SK-N-DZ (cell line): ENCODE measurements at places on chromosomes 1 and 21.

- no peak for DNase-seq
Observed at GRCh38 chr1:153344718-153345025, 4.0 kb downstream of the PGLYRP4 start.

DNA sequence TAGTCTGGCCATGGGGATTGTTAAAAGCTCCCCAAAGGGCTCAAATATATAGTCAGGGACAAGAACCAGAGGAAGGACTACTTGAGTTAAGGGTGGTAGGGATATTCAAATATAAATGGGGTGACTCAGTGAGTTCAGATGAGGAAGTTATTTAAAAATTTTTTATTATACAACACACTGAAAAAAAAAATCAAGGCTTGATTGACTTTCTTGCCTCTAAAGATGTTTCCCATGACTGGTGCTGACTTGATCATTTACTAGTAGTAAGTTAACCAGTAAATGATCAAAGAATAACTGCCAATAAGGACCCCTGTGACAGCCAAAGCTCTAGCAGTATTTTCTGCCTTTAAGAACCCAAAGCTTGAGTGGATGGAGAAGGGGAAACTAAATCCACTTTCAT is 357.6 kb upstream of the NR5A2 start:
- DNase-seq, result no peak

DNA sequence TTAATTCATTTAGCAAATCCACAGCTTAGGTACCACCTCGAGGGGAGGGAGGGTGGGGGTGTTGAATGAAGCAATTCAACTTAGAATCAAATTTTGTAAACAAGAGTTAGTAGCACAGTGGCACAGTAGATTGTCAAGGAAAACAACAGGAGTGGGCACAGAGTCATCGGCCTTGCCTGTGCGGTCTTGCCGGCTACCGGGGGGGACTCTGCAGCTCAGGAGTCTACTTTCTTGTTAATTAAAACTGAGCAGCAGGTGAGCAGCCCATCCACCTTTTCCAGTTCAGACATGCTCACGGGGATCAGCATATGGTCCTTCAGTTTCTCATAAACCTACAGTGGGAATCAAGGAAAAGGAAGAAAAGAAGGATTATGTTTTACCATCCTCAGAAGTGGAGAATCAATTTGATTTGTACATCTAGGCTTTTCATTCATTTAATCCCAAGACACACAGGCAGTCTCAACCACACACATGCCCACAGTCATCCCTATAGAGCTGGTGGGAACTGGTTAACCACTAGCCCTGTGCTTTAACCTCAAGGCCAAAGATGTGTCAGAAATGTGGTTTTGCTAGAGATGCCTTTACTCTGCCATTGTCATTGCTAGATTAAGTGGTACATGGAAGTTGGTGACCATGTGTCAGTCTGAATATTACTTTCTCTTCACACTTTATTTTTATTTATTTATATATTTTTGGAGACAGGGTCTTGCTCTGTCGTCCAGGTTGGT is 45.0 kb upstream of the BCL10 start:
- no peak for DNase-seq

- no peak for DNase-seq
Observed at GRCh38 chr1:88612773-88613172, 71.3 kb upstream of the PKN2 start.

DNA sequence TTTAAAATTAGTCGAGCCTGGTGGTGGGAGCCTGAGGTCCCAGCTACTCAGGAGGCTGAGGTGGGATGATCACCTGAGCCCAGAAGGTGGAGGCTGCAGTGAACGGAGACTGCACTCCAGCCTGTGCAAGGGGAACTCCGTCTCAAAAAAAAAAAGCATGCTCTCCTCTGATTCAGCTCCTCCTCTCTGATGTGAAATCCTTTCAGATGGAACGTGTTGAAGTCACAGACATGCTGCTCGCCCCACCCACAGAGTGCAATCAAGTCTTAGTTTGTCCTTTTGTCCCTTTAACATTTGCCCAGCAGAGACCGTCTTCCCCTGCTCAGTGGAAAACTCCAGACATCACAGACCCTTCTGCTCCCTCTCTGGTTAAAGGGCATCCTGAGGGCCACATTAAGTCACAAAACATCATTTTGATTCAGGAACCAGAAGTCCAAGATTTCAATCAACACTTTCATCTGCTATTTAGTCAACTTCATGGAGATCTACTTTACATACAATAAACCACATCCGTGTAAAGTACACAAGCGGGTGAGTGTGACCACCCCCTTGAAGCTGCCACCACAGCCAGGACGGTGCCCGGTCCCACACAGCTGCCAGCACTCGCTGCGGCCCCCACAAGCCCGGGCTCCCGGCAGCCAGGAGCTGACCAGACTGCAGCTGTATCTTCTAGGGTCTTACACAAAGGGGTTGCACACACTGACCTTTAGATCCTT is 18.9 kb upstream of the RNF223 start:
- no peak for DNase-seq

DNA sequence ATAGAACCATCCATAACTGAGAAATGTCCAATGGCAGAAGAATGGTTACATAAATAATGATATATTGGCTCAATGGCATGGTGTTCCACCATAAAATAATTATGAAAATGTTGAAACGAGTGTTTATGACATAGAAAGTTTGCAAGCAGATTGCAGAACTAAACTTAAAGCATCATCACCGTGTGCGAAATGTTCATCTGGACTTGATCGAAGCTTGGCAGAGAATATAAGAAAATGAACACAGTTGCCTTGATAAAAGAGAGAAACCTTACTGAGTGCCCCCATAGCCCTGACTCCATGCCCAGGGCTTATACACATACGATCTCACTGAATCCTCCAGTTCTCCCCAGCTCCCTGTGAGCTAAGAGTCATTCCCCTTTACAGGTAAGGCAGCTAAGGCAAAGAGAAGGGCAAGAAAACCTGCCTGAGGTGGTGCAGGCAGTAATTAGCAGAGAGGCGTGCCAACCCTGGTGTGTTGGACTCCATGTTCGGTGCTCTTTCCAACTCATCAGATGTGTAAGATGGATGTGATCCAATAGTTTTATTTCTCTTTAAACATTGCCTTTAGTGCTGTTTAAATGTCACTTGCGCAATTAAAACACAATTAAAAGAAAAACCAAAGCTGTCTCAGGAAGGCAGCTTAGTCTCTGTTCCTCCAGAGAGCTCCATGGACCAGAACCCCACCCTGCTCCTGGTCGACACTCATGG is 21.8 kb upstream of the SPOCD1 start:
- DNase-seq, result no peak

DNA sequence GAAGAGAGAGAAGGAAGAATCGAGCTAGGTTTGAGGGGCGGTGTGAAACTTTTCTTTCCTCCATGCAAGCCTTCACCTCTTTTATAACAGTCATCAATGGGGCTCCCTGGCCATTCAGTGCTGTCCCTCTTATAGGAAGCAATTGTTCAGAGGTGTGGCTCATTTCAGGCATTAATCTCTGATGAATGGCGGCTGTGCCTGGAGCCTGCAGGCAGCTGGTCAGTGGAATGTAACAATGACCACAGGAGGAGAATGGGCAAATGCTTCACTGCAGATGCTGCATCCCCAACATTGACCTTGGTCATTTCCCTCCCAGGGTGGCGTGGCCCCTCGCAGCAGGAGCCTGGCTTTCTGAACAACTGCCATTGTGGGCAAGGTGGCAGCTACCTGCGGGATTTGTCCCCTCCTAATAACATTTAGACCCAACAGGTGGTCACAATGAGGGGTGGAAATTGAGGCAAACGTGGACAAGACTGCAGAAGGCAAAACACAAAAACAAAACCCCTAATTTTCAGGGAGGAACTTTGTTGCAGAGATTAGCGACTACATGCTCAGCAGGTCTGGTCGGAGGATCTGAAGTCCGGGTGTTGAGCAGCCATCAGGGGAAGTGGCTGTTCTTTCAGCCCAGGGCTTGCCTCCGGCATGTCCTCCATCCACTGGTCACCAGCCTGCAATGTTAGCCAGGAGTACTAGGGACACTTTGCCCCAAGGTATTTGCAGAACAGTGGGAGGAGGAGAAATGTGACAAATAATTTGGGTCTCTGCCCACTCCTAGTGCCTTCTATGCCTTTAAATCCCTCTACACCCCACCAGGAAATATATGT is 97.3 kb upstream of the PAXBP1 start:
- DNase-seq, result no peak

DNA sequence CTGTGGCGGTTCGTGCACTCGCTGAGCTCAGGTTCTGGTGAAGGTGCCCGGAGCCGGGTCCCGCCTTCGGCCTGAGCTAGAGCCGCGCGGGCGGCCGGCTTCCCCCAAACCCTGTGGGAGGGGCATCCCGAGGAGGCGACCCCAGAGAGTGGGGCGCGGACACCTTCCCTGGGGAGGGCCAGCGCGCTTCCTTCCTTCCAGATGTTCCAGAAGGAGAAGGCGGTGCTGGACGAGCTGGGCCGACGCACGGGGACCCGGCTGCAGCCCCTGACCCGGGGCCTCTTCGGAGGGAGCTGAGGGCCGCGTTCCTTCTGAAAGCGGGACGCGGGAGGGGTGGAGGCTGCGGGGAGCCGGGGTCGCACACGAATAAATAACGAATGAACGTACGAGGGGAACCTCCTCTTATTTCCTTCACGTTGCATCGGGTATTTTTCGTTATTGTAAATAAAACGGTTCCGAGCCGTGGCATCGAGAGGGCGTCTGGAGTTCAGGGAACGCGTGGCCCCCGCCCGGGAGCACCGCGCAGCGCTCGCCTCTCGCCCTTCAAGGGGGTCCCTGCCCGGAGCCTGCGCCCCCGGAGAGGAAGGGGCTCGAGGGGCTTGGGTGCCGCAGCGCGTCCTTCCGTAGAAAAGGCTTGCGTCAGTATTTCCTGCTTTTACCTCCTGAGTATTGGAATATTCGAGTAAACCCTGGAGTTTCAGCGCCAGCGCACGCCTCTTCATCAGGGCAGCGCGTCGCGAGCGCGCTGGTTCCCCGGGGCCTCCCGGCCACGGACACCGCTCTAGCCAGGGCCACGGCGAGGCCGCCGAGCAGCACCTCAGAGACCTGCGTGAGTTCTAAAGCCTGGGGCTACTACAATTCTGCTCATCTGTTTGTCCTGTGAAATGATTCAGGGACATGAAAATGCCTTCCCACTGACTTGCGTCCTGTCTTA is 11.5 kb downstream of the YBEY start:
- no peak for DNase-seq

DNA sequence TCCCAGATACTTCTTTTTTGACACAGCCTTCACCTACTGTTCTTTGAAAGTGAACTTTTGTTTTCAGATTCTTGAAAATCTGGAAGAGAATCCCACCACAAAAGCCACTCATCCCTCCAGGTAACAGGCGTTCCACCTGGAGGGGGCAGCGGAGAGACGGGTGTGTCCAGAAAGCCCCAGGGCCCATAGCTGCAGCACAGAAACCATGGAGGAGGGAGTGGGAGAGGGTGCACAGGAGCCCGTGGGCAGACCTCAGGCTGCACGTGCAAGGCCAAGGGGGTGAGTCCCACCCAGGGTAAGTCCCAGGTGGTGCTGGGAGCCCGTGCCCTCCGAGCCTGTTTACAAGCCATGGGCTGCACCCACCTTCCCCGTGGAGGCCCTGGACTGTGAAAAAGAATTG is 86.5 kb downstream of the PSMG1 start:
- DNase-seq, result no peak

GRCh38 chr1:89871768-89872473 is 51.1 kb downstream of the LRRC8D start:
- DNase-seq, result no peak

DNA sequence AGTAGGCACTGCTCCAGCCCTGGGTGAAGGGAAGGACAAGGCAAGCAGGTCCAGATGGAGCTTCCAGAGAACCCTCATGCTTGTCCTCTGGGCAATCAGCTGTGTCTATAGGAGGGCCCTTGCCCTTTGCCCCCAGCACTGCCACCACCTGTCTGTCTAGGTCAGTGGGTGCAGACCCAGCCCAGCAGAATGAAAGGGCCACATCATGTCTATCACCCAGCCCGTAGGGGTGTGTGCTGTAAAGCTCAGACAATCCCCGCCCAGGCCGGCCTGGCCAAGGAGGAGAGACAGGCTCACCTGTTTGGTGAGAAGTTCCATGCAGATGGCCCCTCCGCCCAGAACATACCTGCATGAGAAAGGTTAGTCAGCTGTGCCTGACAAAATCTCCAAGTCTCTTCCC is 7.0 kb downstream of the UBE2Q1 start:
- no peak for DNase-seq

DNA sequence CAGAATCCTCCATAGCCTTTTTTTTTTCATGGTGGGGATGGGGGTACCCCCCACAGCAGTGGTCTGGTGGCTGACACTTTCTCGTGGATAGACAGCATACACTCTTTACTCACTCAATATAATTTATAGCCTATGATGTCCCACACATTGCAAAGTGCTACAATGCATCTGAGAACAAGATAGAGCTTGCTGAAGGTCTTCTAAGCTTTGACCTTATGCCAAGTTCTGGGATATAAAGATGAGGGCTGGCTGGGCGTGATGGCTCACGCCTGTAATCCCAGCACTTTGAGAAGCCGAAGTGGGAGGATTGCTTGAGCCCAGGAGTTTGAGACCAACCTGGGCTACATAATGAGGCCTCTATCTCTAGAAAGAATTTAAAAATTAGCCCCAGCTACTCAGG is 78.0 kb downstream of the MPZL1 start:
- no peak for DNase-seq

GRCh38 chr1:203057911-203058675 is 27.7 kb downstream of the MYOG start:
- no peak for DNase-seq

DNA sequence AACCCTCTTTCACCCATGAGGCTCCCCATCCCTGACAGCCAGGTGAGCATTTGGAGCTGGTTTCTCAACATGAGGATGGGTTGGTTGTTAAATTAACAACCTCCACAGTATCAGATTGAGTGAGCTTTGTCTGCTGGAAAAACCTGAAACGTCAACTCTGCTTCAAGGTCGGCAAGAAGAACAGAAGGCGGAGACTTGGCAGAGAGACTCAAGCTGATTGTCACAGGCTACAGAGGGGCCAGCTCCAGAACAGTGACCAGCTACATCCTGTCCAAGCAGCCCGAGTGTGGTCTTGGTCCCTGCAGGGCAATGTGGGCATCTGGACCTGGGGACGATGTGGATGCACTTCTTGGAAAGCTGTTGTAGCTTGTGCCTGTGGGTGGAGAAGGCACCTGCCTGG is 36.6 kb upstream of the TMEM51 start:
- DNase-seq, result no peak

DNA sequence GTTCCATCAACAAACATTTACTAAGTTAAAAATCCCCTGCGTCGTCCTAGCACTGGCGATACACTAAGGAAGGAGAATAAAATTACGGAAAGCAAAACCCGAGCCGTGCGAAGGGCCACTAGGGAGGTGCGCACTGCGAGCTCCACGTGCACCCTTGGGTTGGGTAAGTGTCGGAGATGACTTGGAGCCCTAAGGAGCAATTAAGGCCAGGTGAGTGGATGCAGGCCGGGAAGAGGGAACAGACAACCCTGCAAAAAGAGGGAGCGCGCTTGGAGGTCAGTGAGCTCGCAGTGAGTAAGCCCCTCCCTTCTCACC is 704 bp downstream of the WDR4 start:
- no peak for DNase-seq
